NCI-H446 (cell line): ENCODE measurements at places on chromosomes 6 and 20.
A peak's percentile ranks its signal among the peaks of the same experiment; 100 is the strongest.

GRCh38 chr6:121190122-121190521 is 144.2 kb downstream of the TBC1D32 start:
- no peak for DNase-seq

- DNase-seq: peak; percentile 94
Measured at GRCh38 chr20:31945785-31946184, 6.1 kb downstream of the PDRG1 start.

DNA sequence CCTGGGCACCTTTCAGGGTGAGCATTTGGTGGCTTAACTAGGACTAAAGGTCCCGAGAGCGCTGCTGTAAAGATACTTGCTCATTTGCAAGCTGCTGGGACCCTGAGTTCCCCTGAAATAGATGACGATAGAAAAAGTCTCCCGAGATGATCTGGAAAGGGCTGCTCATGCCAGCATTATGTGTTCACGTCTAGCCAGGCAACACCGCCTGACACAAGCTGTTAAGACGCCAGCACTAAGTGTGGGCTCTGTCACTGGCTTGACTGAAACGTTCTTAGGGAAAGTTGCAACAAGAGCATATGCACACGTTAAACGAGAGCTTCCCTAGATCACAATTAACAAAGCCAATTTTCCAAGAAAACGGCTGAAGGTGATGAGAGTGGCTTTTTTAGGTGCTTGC is 113.7 kb downstream of the SLC23A2 start:
- DNase-seq: no peak

DNA sequence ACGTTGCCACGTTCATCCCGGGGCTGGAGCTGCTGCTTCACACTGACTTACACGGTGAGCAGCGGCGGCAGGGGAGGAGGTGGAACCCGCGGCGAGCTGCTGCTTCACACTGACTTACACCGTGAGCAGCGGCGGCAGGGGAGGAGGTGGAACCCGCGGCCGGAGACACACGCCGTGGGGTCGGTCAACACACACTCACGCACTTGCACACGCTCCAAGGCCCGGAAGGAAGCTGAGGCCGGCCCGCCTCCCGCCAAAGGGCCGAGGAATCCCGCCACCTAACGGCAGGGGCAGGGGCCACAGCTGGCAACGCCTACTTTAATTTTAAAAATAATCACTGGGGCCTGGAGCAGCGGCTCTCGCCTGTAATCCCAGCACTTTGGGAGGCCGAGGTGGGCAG is 94.4 kb upstream of the FOXC1 start:
- no peak for DNase-seq

DNA sequence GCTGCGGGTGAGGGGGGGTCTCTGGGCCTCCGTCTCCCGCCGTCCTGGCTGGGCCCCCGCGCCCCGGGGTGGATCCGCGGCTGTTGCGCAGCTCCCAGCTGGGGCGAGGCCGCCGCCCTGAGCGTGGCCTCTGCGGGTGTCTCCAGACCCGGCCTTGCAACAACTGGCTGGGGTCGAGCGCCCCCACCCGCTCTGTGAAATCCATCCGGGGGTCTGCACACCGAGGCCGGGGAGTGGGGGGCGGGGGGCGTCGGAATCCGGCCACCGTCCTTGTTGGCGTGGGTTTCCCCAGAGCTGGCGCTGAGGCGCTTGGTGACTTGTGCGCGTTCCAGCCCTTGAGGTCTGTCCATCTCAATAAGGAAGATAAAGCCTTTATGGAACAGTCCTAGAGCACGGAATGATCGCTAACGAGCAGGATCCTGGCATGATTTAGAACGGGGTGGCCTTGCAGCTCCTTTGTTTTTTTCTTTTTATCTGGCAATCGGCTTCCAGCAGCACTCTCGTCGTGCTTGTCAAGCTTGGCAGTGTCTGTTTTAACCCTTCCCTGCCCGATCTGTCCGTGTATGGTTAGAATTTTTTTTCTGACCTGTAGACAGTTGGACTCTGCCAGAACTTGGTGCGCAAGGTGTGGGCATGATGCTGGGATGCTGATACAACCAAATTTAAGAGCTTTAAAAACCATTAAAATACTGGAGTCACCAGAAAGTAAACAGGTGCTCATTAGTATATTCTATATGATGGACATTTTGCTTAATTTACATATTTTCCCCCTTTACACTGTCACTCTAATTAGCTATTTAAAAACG is 675 bp downstream of the DSTN start:
- DNase-seq: peak; percentile 25

DNA sequence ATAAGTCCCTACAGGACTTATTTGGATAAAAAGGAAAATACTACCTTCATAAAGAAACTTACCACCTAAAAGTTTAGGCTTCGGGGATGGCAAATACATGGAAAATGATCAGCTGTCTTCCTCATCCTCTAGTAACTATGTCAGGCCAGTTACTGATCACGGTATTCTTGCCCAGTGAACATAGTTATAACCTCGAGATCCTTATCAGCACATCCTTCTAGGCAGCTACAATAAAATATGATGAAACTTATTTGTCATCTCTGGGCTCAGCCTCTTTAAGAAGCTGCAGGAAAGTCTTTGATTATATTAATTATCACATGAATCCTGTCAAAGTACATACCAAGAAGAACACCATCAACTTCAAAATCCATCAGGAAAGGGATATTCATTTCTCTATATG is 41.8 kb downstream of the SF3B5 start:
- DNase-seq: no peak

DNA sequence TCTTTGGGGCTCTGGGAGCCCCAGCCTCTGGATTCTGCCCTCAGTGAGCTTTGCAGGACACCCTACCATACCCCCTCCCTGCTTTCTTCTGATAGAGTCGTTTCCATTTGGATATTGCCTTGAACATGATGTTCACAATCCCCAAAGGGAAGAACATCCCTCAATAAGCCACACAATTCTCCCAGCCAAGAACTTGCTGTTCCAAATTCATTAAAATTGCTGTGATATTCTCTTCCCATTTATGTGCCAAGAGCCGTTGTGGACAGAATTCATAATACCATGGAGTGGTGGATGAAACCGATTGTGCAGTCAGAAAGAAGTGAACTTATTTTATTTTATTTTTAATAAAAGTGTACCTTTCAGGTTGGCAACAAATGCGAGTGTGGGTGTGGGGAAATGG is 95.8 kb downstream of the DHX35 start:
- DNase-seq: no peak

- DNase-seq: no peak
Measured at GRCh38 chr20:46127396-46128010, 9.4 kb downstream of the CD40 start.

DNA sequence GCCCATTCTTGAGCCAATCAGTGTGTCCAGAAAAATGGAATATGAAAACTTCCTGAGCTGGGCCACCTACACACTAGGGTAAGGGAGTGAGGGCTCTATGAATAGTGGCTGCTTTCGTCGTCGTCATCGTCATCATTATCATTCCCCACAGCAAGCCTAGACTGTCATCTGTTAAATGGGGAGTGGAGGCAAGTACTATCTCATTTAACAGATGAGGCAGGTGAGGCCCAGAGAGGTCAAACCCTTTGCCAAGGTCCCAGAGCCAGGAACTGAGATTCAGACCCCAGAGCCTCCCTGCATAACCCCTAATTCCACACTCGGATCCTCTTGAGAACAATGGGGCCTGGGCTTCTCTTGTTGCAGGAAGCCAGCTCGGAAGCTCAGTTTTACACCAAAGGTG is 20.6 kb downstream of the BPIFB1 start:
- DNase-seq: no peak

GRCh38 chr6:16139556-16139955 is 10.7 kb downstream of the MYLIP start:
- DNase-seq: no peak

DNA sequence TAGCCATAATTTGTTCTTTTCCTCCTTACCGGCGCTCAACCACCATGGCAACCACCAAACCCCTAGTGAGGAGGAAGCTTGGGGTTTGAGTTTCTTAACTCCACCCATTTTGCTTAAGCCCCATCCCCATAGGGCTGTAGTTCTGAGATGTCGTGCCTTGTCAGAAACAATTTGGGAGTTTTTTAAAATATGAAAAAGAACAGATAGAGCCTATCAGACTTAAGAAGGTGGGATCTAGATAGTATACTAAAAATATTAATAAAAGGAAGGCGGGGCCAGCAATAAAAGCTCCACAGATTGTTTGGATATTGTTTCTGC is 5.6 kb downstream of the BRD2 start:
- no peak for DNase-seq

GRCh38 chr6:122671251-122671650 is 61.0 kb downstream of the PKIB start:
- DNase-seq: no peak

DNA sequence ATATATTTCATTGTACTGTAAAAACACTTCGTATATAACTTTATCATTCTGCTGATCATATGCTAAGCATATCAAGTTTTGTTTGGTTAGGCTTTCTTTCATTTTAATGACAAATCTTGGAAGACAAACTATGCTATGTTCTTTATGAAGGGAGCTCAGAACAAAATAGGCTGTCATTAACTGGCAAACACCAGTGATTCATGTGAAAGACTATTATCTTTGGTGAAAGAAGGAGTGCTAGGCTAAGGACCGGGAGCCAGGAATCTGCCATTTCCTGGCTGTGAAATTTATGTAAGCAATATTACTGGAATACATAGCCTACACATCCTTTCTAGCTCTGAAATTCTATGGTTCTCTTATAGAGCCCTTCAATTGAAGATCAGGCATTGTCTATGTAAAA is 136.2 kb upstream of the CCN2 start:
- peak; percentile 16 for DNase-seq

- no peak for DNase-seq
Measured at GRCh38 chr6:168049706-168050224, 29.2 kb downstream of the FRMD1 start.

DNA sequence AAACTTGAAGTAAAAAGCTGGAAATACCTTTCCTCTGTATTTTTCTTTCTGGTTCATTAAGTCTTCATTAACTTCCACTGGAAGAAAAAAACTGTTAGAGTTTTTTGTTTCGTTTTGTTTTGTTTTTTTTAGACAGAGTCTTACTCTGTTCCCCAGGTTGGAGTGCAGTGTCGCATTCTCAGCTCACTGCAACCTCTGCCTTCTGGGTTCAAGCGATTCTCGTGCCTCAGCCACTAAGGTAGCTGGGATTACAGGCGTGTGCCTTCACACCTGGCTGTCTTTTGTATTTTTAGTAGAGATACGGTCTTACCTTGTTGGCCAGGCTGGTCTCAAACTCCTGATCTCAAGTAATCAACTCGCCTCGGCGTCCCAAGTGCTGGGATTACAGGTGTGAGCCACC is 14.9 kb downstream of the RPF2 start:
- no peak for DNase-seq

- no peak for DNase-seq
Measured at GRCh38 chr6:142400495-142400894, 98.7 kb downstream of the ADGRG6 start.

DNA sequence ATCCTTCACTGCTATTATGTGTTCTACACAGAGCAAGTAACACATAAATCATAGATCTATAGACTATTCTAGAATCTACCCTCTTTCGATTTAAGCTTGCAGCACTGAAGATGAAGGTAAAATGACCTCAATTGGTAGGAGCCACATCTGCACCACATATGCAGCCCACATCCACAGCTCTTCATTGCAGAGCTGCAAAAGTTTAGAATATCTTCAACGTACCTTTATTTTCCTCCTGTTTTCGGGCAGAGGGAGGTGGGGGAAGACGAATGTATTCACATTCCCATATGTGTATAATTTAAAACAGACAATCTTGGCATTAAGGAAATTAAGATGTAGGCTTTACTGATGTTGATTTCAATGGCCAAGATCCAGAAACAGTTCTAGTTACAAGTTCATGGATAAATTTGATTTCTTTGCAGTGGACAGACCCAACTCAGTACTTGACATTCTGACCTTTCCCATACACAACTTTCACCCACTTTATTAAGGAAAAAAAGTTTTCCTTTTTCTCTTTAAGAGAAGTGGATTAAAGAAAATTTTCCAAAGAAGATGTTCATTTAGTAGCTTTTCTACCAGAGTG is 14.0 kb downstream of the EPB41L2 start:
- DNase-seq: no peak

- DNase-seq: no peak
Measured at GRCh38 chr6:22036275-22036674, 260.6 kb downstream of the PRL start.

GRCh38 chr20:43955750-43956191 is 41.1 kb downstream of the TOX2 start:
- DNase-seq: no peak

GRCh38 chr20:22268675-22269074 is 315.7 kb downstream of the FOXA2 start:
- no peak for DNase-seq
